ENCODE measurements at places on chromosomes 3 and 15.

- DNase-seq, result no peak
These were observed 225.8 kb upstream of the UMPS start for GRCh38 chr3:124504332-124505059.

DNA sequence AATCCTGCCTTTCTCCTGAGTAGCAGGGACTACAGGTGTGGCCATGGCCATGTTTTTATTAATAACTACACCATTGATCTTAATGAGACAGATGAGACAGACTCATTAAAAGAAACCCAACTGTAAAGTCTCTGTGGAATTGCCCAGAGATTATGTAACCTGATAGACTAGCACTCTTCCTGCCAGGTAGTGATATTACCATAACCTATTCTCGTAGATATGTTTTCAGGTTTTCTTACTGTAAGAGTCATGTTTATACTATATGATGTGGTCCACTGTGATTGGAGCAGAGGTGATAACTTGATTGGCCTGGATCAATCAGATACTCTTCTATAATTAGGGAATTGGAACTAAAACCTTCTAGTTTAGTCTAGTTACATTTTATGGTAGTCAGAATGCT lies 93.7 kb downstream of the NFKBIZ start:
- no peak for DNase-seq

DNA sequence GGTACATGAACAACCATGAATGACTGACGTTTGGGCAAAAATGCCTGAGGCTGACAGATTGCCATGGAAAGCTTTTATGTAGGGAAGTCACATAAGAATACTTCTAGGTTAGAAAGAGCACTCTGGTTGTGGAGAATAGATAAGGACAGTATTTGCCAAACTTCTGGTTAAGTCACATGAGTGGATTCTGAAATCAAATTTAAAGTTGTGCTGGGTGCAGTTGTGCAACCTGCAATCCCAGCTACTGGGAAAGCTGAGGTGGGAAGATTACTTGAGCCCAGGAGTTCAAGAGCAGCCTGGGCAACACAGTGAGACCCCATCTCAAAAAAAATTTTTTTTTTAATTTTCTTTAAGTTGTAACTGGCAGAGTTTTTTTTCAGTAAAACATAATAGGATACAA lies 7.2 kb upstream of the ZNF148 start:
- no peak for DNase-seq

DNA sequence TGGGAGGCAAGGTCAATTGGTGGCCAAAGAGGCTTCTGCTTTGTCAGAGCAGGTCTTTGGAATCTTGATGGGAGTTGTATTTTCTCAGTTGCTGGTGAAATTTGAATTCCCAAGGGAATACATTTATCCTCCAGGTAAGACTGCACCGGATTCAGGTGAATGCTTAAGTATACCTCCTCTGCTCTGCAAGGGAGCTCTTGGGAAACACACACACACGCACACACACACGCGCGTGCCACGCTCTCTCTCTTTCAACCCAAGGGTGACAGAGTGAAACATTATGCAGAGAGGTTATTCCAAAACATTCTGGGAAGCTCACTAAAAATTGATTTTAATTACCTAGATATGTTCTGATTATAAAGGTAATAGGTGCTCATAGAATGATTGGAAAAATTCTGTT lies 33.7 kb downstream of the ST6GAL1 start:
- no peak for DNase-seq

DNA sequence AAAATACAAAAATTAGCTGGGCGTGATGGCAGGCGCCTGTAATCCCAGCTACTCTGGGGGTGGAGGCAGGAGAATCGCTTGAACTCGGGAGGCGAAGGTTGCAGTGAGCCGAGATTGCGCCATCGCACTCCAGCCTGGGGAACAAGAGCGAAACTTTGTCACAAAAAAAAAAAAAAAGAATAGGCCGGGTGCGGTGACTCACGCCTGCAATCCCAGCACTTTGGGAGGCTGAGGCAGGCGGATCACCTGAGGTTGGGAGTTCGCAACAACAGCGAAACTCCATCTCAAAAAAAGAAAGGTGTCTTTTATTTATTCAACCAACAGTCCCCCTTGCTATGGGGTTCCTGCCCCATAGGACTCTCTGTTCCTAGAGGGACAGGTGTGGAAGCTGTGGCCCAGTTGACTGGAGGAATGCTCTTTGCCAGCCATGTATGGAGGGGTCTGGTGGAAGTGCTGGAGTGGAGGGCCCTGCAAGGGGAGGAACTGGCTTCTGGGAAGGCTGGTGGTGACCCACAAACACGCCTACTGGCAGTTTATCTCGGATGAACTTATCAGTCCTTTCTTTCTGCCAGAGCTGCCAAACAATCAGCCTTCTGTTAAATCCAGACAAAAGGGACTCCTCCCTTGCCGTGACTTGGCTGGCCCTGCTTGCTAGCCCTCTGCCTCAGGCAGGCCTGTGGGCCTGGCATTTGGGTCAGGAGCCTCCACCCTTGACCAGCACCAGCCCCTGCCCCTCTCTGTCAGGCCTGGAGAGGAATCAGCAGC lies 4.6 kb upstream of the DAG1 start:
- peak; percentile 27 for DNase-seq

DNA sequence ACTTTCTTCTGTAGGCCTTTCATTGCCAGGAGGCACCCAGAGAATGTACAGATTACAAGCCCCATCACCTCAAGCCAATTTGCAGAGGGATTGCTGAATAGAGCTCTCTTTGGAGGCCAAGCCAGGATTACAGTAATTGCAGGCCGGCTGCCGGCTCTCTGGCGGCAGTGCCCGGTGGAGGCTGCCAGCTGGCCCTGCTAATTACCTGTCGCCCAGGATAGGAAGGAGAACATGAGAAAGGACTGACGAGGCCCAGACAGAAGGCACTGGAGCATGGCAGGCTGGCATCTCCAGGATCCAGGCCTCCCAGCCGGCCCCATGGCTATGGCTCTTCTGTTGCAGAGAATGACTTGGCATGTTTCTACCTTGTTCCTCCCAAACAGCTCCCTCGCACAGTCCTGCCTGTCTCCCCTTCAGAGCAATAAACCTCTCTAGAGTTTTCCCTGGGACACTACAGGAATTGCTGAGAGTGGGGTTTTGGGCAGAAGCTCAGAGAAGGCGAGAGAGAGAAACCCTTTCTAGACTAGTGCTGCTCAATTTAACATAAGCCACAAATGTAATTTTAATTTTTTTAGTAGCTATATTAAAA lies 273.6 kb upstream of the PROK2 start:
- no peak for DNase-seq

- DNase-seq, result no peak
These were observed 3.3 kb upstream of the ITPKA start for GRCh38 chr15:41490355-41490754.

DNA sequence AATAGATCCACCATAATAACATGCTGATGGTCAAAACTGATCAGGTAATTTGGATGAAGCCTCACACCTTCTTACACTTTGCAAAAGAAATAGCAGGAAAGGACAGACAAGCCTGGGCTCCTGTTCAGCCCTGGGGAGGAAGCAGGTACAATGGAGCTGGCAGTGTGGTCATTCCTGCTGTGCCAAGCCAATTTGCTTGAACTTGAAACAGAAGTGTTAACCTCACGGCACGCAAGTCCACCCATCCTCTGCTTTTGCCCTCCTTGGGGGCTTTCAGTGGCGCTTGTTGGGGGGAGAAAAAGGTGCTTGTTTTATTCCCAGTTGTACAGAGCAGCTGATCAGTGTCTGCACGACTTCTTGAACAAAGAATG lies 36.8 kb upstream of the RFTN1 start:
- no peak for DNase-seq

GRCh38 chr3:44624749-44625480 lies at the start of gene ZNF197:
TSS of gene ZNF197 (plus strand) at chr3:44625036. CDS start at chr3:44629155, 4,119 bp downstream.
- DNase-seq, result peak; percentile 57

DNA sequence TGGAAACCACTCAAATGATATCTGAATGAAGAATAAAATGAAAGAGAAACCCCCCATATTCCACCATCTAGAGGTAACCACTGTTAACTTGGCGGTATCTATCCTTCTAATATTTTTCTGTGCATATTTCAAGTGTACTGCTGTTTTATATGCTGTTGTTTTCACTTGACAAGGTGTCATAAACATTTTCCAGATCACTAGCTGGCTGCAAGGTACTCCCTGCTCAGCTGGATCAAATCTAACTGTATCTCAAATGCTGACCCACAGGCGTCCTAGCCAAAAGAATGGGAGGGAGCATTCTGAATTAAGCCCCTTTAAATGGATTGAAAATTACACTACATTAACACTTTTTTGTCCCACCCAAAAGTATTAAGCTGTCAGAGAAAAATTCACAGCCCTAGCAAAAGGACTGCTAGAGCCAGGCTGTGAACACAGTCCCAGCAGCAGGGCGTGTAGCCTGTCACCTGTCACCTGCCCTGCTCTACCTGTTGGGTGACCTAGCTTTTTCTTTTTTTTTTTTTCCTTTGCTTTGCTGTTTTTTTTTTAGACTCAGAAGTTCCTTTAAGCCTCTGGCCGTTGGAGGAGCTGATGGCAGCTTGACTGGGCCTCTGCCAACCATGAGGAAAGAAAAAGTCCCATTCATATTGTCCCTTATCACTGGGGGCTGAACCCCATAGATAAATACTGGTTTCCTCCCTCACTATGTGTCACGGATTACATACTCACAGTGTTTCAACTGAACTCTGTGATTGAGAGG lies 93.7 kb upstream of the TSC22D2 start:
- DNase-seq, result no peak

- DNase-seq, result no peak
These were observed 2.9 kb upstream of the SEMA3B start for GRCh38 chr3:50266017-50266416.

DNA sequence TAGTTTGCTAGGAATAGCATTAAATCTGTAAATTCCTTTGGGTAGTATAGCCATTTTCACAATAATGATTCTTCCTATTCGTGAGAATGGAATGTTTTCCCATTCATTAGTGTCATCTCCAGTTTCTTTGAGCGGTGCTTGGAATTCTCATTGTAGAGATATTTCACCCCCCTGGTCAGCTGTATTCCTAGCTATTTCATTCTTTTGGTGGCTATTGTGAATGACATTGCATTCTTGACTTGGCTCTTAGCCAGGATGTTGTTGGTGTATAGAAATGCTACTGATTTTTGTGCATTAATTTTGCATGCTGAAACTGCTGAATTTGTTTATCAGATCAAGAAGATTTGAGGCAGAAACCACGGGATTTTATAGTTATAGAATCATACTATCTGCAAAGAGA lies 690.5 kb upstream of the ALCAM start:
- no peak for DNase-seq

GRCh38 chr3:27573138-27573537 lies 89.0 kb upstream of the SLC4A7 start:
- DNase-seq, result no peak

DNA sequence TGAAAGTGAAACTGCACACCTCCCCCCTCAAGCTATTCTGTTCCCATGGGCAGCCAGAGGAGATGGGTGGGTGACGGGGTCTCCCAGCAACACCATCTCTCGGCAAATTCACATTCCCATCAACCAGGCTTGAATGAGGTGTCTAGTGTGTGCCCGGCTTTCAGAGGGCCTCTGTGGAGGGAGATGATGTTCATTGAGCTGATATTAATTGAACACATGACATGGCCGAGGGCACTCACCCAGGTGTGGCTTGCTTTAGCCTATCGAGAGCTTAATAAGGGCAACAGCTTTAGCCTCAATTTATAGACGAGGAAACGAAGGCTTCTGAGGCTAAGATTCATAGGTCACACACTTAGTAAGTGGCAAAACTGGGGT lies 288.0 kb downstream of the UACA start:
- DNase-seq, result no peak

- no peak for DNase-seq
These were observed 527.5 kb downstream of the NAALADL2 start for GRCh38 chr3:175386630-175387029.

DNA sequence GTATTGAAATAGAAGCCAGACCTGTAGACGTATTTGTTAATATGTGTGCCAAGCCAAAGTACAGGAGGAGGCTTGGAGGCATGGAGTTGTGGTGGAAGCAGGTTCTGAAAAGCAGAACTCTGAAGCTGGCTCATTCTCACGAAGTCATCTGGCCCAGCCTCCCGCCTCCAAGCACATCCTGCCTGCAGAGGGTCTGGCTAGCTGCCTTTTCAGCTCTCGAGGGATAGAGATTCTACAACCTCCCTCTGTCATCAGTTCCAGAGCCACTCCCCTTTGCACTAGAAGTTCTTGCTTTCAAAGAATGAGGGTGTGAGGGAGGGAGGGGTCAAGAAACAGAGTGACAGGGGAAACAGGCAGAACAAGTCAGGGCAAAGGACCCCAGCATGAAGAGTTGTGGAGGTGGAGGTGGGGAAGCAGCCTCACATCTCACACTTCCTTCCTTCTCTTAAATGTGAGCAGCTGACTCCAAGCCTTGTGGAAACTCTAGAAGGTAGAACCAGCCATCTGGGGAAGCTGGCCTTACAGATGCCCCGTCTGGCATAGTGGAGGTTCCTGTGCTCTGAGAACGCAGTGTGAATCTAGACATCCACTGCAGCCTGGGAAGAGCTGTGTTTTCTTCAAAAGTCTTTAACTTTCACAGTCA lies 95.3 kb downstream of the SLC49A4 start:
- no peak for DNase-seq

GRCh38 chr3:14554715-14555114 lies 14.6 kb upstream of the GRIP2 start:
- DNase-seq, result no peak

- no peak for DNase-seq
These were observed 64.8 kb downstream of the FAM43A start for GRCh38 chr3:194750491-194750828.

DNA sequence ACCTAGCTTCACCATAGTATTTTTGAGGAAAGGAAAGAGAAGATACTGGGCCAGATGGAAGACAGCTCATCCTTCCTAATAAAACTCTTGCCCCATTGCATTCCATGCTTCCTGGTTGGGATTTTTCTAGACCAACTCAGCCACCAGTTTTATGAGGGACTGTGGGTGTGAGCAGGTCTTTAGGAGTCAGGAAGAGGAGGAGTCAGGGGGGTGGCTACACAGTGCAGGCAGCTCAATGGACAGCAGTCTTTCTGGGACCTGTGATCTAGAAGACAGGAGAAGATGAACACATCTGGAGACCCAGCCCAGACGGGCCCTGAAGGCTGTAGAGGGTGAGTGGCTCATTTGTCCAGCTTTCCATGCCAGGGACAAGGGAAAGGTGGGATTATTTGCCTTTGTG lies at the start of gene NOX5:
Gene NOX5 (plus strand): TSS at position 242 of the 400 bp plus-strand sequence. CDS start 41 bp downstream, at position 283.
- DNase-seq, result no peak

DNA sequence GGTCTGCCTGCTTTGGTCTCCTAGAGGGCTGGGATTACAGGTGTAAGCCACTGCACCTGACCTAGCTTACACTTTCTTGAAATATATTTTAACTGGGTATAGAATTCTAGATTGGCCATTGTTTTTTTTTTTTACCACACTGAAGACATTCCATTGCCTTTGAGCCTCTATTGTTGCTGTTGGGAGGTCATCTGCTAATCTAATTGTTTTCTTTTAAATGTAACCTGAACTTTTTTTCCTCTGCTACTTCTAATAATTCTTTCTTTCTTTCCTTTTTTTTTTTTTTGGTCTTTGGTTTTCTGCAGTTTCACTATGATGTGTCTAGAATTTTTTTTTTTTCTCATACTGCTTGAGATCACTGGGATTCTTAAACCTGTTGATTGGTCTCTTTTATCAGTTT lies 28.1 kb downstream of the ERICH6 start:
- no peak for DNase-seq

- DNase-seq, result no peak
These were observed 2.3 kb downstream of the SUCNR1 start for GRCh38 chr3:151875759-151876158.

All from CD4-positive, alpha-beta T cell treated with Interferon gamma for 1 hour (primary cell).